HCT116 (cell line): ENCODE measurements at places on chromosomes 6 and 20. TPM values are rescaled to one million over a fixed set of nuclear protein-coding genes. Genes with fewer than 3 reads are reported as not detected.

Gene SLC32A1
- not detected for total RNA-seq

Gene SCUBE3
- total RNA-seq = 0.05 TPM

Gene ZNF165
- 11.2 TPM for total RNA-seq

Gene GATA5
- not detected for total RNA-seq

Gene ZSCAN31
- total RNA-seq = 10.1 TPM

- DNase-seq = no peak
Observed at GRCh38 chr6:113073611-113074191, 726.6 kb downstream of the RFPL4B start.

- no peak for DNase-seq
Observed at GRCh38 chr20:12644461-12644860, 364.3 kb upstream of the SPTLC3 start.

DNA sequence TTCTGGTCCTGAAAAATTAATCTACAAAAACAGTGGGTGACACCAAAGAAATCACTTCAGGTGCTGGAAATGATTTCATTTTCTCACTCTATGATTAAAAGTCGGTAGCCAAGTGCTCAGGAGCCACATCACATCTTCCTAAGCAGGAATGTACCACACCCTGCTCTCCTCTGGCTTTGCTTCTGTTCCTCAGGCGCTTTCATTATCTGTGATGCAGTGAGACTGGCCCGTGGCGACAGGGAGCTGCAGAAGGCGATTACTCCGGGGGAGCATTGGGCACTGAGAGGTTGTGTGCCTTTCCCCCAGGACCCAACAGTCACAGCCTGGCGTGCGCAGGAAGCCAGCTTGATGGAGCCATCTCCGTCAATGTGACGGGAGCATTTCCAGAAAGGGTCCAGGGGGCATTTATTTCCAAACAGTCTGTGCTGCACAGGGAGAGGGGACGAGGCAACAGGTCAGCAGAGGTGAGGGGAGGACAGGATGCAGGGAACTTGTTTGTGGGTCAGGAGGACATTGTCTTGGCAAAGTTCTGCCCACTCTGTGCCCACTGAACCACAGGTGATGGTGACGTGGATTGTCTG is 5.6 kb upstream of the ZNF831 start:
- DNase-seq = no peak

GRCh38 chr6:111642463-111643158 is 36.9 kb upstream of the TRAF3IP2 start:
- peak; percentile 70 for DNase-seq

- no peak for DNase-seq
Observed at GRCh38 chr6:26053992-26054780, 33.0 kb upstream of the HFE start.

GRCh38 chr20:62052842-62053464 is 12.7 kb downstream of the TAF4 start:
- no peak for DNase-seq

DNA sequence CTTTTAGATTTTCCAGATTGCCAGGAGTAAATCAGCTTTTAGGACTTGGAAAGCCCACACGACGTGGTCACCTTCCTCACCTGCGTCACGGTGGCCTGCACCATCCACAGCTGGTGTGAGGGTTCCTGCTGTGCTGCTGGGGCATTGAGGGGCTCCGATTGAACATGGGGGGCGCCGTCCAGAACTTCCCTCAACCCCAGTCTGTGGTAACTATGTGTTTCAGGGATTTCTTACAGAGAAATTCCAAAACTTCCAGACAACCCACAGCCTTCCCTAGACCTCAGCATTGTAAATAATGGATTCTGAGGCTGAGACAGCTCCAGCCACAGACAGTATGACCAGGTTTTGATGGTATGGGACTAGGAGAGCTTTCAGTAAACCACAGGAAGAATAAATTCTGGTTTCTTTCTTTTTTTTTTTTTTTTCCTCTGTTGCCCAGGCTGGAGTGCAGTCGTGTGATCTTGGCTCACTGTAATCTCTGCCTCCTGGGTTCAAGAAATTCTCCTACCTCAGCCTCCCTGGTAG is 46.7 kb upstream of the IRF4 start:
- DNase-seq = no peak
